ENCODE measurements at places on chromosomes 4 and X.
A peak's percentile ranks its signal among the peaks of the same experiment; 100 is the strongest.

- DNase-seq = no peak
Observed at GRCh38 chr4:25021216-25021615, 9.5 kb downstream of the LGI2 start.

DNA sequence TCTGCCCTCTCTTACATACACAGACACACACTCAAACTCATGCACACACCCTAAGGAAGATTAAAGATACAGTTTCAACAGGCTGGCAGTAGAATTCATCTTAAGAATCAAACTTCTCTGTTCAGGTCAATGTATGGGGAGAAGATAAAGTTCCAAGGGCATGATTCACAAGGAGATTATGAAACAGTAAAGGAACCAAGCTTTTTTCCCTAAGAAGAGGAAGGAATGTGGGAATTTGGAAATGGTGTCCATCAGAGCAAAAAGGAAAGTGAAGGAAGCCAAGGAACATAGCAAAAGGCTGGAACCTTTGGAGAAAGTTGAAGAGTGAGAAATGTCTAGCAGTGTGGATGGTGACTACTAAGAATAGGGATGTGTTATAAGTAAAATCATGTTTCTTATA is 191.0 kb upstream of the NPY2R start:
- peak; percentile 35 for DNase-seq

DNA sequence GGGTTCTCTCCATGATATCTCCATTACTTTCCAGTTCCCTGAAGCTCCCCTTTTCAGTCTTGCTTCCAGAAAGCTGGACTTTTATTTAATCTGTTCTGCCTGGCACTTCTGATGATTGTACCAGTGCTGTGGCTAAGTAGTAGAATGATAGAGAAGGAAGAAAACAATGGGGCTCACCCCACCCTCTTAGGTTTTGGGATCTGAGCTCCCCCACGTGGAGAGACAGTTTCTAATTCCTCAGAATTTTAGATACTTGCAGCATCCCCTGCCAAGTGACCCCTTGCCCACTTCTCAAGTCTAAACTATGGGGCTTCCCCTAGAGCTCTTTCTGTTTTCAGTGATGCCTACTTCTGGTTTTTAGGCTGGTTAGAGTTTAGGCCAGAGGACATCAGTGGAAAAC is 73.9 kb downstream of the GC start:
- DNase-seq = peak; percentile 43

DNA sequence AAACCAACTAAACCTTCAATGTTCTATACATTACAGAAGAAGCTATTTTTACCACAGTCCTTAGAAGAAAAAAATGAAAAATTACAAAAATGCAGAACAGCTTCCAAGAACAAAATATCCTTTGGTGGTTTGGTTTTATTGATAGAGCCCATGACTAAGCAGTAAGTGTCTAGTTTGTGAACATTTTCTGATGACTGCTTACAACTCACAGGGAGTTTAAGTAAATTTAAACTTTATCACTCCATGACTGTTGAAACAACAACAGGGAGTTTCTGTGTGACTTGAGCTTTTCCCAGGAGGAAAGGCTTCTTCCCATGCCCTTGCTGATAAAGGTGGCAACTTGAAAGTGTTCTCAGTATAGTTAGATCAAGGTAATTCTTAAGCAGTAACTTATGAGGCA is 2.9 kb downstream of the PF4 start:
- peak; percentile 64 for DNase-seq

DNA sequence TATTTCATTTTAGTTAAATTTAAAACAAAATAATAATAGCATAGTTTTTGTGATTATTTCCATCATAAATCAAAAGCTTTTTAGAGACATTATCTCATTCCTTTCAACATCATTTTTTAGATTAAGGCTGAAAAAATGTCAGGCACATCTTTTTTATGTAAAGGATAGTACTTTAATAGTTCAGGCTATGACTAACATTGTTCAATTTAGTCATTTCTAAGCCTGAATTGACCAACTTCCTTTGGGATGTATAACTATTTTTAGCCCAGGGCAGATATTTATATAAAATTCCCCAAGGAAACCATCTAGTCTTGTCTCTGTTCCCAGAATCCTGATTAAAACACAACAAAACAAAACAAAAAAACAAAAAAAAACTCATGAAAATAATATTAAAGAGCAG is 145.6 kb upstream of the PCDH18 start:
- DNase-seq = peak; percentile 79

- DNase-seq = no peak
Observed at GRCh38 chr4:174349156-174349555, 65.4 kb downstream of the CEP44 start.

DNA sequence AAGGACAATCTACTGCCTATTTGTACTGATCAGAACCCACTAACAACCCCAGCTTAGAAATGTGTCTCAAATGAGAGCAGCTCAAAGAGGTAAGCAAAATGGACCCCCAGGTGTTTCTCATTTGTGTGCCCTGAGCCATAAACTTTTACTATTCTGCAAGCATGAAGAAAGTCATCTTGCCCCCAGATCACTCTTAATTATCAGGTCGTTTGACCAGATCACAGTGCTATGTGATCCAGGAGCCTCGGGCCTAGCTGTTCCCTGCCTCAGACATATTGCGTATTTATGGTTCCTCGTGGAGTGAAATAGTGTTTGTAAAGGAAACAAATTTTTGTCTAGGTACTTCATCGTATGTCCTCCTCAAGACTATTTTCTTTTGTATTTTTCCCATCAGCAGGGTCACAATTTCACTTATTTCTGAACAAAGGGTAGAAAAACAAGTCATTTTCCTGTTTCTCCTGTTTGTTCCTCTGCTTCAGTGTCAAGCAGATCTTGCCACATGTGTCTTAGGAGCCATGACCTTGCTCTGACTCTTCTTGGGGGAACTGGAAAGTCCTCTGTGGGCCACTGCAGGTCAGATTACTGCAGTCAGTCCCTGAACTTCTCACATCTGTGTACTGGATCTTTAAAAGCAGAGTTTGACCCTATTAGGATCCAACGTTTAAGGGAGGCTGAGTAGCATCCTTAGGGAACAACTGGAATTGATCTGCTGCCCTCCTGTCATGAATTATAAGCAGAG is 194.9 kb downstream of the PALLD start:
- no peak for DNase-seq

- no peak for DNase-seq
Observed at GRCh38 chr4:26375551-26375950, 54.7 kb downstream of the RBPJ start.

DNA sequence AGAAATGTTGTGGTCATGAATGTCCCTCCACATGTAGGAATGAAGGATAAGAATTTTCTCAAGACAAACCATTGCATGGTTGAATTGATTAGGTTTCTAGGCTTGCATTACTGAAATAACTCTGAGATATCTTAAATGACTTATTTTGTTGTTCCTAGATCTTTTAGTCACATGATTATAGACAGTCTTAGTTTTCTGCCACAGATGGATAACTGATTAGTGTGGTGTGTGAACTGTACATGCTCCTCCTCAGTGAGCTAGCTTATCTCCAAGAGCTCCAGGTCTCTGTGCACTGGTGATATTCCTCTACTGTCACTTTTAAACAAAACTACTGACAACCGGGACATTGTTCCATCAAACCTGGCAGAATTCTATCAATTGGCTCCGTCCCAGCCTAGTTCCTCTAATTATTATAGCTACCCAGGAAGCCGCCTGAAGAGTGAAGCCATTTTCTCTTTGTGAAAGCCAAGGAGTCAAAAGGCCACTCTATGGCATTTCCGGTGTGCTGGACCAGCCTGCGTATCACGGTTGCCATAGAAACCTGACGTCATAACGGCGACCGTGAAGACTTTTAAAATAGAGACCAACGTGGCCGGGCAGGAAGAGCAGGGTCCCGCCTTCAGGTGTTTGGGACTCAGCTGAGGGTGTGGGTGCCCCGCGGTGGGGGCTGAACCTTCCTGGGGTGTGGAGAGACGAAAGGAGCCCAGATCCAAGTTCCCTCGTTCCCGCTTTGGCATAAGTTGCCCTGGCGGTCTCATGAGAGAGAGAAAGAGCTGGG is 28.1 kb downstream of the BEX3 start:
- peak; percentile 90 for DNase-seq

- peak; percentile 25 for DNase-seq
Observed at GRCh38 chr4:20287246-20287645, 35.5 kb downstream of the SLIT2 start.

- no peak for DNase-seq
Observed at GRCh38 chrX:110053453-110053852, 50.5 kb downstream of the TMEM164 start.

GRCh38 chr4:89303814-89304388 is 3.7 kb downstream of the GPRIN3 start:
- DNase-seq = no peak

GRCh38 chrX:101078716-101079598 is at the start of gene TMEM35A:
Gene TMEM35A (plus strand): TSS chrX:101078879. CDS start chrX:101079003, 124 bp downstream.
- peak; percentile 49 for DNase-seq

GRCh38 chr4:120821977-120822376 is 100.5 kb downstream of the PRDM5 start:
- no peak for DNase-seq

GRCh38 chrX:120452131-120452530 is 17.0 kb downstream of the LAMP2 start:
- peak; percentile 25 for DNase-seq

- no peak for DNase-seq
Observed at GRCh38 chr4:188492886-188493285, 353.6 kb downstream of the TRIML1 start.

DNA sequence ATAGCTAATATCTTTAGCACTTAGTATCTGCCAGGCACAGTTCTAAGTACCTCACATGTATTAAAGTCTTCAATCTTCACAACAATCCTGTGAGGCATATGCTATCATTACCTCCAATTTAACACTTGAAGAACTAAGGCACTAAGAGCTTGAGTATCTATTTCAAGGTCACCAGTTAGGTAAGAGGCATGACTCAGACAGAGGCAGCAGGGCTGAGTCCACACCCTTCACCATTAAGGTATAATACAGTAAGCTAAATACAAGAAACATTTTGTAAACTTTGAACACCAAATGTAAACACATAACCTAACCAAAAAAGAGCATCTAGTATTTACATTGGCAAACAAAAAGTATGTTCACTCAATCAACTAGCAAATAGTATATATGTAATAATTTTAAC is 1410.9 kb downstream of the PCDH18 start:
- peak; percentile 16 for DNase-seq

GRCh38 chr4:3073158-3074077 is 920 bp downstream of the HTT-AS start:
- DNase-seq = peak; percentile 3

GRCh38 chr4:7183161-7183560 is 9.2 kb upstream of the SORCS2 start:
- DNase-seq = peak; percentile 48

GRCh38 chrX:74117962-74118902 is 185.7 kb upstream of the ZCCHC13 start:
- DNase-seq = peak; percentile 22

- DNase-seq = no peak
Observed at GRCh38 chr4:61886131-61886530, 686.0 kb downstream of the ADGRL3 start.

GRCh38 chrX:26922278-26922677 is 540.9 kb downstream of the PPP4R3C start:
- DNase-seq = no peak

- no peak for DNase-seq
Observed at GRCh38 chr4:74387790-74388189, 22.8 kb downstream of the EREG start.

DNA sequence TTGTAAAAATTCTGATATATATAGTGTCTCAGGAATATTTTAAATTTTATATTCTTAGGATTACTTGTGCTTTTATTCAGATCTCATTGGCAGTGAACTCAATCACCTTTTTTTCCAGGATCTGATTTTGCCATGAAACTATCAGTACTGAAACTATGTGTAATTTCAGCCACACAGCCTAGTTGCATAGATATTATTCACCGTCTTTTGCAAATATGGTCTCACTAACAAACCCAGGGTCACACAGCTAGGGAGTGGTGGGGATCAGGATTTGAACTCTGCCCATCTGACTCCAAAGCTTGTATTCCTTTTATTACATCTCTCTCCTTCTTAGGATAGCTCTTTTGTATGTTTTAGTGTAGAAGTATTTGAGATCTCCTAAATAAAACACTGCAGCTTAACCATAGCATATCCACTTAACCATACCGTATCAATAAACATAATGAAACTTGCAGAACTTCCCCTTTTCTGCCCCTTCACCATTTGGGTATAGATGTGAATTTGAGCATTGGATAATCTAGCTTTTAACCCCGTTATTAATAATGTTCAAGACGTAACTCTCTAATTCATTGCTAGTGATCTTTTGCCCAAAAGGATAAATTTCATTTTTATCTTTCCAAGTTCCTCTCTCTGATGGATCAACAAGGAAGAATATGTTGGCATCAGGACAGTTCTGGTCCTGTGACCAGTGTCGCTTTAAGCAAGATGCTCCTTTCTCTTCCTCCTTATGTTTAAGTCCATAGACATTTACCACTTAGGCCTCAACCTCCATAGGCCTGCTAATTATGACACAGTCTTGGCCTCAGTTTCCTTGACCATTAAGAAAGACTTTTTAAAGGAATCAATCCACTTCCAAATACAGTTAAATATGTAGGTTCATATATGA is 74.6 kb downstream of the RAPGEF2 start:
- DNase-seq = no peak

DNA sequence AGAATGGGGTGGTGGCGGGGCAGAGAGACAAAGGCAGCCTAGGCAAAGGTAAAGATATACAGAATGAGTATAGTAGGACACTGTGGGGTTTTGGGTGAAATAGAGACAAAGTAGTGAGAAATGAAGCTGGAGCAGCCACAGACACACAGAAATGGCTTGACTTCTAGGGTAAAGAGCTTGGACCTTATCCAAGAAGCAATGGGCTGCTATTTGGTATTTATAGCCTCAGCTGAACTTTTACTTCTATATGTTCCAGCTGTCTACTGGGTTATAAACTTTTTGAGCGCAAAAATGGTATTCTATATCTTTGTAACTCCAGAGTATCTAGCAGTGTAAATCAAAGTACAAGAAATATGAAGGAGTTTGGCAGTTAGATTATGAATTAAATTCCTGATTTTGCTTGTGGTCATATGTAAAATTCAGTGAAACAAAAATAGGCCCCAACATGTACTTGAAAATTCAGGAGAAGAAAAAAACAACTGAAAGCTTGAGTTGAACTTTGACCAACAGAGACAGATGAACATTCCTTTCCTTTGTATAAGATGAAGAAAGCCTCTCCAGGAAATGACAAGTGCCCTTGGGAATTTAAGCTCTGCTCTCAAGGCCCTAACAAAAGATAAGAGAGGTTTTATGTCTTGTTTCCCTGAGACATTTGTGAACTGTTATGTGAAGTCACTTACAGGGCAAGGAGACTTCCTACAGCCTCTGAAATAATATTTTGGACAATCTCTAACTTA is 354.1 kb downstream of the CHIC1 start:
- DNase-seq = peak; percentile 93

GRCh38 chr4:38860788-38861424 is 4.3 kb upstream of the TLR6 start:
- DNase-seq = peak; percentile 71

- no peak for DNase-seq
Observed at GRCh38 chr4:52904421-52904820, 42.3 kb downstream of the RASL11B start.

GRCh38 chr4:157803421-157803820 is 369.4 kb downstream of the GASK1B start:
- DNase-seq = no peak
